ENCODE measurements at places on chromosomes 16 and 17.

- DNase-seq: no peak
Observed at GRCh38 chr17:34570506-34570905, 8.9 kb upstream of the TMEM132E start.

DNA sequence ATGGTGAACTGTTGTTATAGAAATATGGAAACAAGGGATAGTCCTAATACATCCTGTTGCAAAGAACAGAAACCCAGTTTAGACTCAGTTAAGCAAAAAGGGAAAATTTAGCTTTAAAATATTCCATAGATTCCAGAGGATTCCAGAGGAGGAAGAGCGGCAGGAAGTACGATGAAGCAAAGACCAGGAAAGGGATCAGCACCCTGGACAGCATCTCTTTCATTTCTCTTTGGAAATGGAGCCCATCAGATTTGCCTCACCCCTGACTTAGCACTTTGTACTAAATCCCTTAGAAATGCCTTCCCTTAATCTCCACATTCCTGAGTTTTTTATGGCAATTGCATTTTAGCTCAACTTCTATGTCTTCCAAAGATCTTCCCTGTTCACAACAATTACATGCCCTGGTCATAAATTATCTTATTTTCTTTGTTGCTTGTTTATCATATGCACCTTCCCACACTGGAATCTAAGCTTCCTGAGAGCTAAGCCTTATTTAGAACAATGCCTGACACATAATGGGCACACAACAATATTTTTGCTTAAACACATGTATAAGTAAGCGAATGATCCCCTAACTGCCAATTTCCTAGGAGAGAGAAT lies 150.0 kb upstream of the RBFOX1 start:
- DNase-seq: no peak

- no peak for DNase-seq
Observed at GRCh38 chr17:66378296-66378695, 75.9 kb downstream of the PRKCA start.

GRCh38 chr17:27216836-27217235 lies 77.1 kb upstream of the WSB1 start:
- no peak for DNase-seq

GRCh38 chr17:48478224-48479013 lies 48.4 kb upstream of the SKAP1 start:
- DNase-seq: no peak

Measured in NCI-H1092 (cell line).